Esophagus mucosa (tissue), 1 donor: ENCODE measurements at places on chromosomes 16 and 17. TPM values are rescaled to one million over a fixed set of nuclear protein-coding genes. Genes with fewer than 3 reads are reported as not detected.
A peak's percentile ranks its signal among the peaks of the same experiment; 100 is the strongest.

MYL11 gene
- 2.2 TPM for total RNA-seq

WFIKKN2 gene
- not detected for total RNA-seq

GRCh38 chr16:84667600-84668309, 19.4 kb downstream of the KLHL36 start:
- no peak for ATAC-seq

SEC14L5 gene
- 1.2 TPM for total RNA-seq

GRCh38 chr17:41329279-41329948, 13.9 kb upstream of the KRTAP17-1 start:
- peak; percentile 62 for ATAC-seq

- ATAC-seq = peak; percentile 51
Measured at GRCh38 chr16:10895053-10895946, 18.3 kb downstream of the CIITA start.

DNA sequence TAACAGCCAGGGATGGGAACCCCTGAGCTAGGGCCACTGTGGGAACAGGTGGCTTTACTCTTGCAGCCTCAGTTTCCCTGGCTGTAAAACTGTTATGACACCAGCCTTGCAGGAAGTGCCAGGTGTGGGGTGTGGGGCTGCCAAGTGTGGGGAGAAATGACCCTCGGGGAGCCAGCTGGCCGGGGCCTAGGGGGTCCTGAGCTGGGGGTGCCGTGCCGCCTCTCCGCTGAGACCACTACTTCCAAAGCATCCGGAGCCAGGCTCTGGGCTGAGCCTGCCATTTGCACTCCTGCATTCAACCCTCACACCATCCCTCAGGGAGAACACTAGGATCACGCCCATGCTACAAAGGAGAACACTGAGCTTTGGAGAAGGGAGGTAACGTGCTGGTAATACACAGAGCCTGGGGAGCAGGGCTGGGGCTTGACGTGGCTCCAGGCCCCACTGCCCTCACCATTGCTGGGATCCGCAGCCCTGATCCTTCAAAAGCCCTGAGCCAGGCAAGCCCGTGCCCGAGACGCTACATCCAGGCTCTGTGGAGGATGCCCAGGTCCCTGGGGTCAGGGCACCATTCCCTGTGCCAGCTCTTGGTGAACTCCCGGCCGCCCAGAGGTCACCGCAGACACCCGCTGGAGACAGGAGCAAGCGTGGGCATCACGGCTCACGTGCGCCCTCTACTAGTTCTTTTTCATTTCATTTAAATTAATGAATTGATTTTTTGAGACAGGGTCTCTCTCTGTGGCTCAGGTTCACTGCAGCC, 28.8 kb upstream of the GINS2 start:
- ATAC-seq = peak; percentile 48

CDRT15 gene
- not detected for total RNA-seq

- no peak for ATAC-seq
Measured at GRCh38 chr16:31537362-31538242, 9.9 kb downstream of the AHSP start.
